ENCODE measurements at places on chromosomes 2 and 18.

DNA sequence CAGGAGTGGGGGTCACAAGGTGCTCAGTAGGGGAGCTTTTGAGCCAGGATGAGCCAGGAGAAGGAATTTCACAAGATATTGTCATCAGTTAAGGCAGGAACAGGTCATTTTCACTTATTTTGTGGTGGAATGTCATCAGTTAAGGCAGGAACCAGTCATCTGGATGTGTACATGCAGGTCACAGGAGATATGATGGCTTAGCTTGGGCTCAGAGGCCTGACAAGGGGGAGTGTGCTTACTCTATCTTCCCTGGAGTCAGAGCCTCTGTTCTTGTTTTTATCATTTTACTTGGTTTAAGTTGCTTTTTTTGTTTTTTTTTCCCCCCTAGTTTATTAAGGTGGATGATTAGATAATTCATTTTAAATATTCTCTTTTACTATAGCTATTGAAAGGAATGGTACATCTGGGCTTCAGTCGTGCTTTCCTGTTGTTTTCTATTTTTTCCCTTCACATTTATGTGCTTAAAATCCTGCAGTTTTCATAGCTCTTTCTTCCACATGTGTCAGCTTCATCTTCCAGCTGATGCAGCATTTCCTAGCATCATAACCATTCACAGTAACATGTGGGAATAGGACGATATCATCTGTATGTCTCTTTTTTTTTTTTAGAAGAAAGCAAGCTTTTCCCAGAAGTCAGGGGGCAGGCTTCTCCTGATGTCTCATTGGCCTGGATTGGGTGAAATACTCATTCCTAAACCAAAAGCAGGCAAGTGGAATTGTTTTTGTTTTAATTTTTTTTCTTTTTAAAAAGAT, 15.4 kb downstream of the ZNF396 start:
- no peak for DNase-seq

DNA sequence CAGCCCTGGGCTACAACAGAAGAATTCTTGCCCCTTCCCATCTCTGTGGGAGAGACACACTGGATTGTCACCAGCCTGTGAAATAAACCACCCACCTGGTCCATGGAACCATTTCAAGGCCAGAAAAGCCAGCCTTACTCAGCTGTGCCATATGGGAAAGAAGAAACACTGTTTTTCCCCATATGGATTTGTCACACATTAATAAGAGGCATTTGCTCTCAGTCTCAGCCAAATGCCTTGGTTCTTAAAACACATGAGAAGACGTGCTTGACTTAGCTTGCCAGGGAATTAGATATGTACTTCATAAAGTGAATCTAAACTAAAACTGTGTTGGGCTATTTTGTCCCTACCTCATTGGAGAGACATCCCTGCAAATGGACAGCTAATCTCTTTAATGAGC, 308.6 kb upstream of the TNP1 start:
- no peak for DNase-seq

DNA sequence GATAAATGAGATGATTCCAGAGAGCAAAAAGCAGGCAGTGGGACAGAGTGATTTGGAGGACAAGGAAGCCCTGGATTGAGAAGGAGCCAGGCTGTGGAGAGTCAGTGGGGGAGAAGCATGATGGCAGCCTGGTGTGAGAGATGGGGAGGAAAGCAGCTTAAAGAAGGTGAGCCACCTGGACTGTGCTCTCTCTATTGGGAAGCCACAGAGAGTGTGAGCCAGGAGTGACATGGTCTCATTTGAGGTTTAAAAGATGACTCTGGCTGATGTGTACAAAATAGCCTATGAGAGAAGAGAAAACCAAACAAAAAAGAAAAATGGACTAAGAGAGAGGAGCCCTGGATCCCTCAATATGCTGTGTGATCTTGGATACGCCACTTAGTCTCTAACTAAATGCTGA, 12.9 kb upstream of the EPAS1 start:
- no peak for DNase-seq

DNA sequence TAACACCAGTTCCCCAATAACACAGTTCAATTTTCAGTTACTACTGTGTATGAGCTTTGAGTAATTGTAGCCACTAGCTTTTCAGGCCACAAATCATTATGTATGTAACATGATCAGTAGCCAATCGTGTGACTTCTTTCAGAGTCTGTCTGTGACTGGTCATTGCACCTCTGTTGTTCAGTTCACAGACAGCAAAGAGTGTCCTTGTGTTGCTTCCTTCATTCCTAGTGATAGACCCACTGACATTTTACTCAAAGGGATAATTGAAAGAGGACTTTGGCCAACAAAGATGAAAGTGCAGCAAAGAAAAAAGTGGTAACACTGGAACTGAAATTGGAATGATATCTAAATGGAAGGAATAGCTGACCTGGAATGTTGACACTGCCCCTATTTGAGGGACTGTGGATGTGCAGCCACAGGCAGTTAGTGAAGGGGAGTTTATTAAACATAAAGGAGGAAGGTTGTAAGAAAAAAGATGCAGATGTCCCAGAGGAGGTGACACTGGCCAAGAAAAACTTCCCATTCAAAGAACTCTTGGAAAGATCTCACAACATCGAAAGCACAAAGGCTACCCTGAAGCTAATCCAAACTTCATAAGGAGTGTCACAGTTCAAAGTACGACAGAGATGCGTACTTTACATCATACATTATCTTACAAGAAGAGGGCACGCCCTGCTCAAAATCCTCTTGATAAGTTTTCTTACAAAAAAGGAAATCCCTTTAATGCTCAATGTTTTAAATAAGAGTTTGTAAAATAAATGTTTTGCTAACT, 19.3 kb downstream of the TTC39C start:
- no peak for DNase-seq

- no peak for DNase-seq
Observed at GRCh38 chr2:234632527-234633391, 135.9 kb upstream of the ARL4C start.

GRCh38 chr2:174328114-174328960, 6.4 kb upstream of the SP9 start:
- peak; percentile 27 for DNase-seq

- DNase-seq, result no peak
Observed at GRCh38 chr2:234158812-234159211, 108.3 kb downstream of the SPP2 start.

GRCh38 chr18:70442933-70443332, 154.1 kb downstream of the SOCS6 start:
- DNase-seq, result no peak

GRCh38 chr18:49647496-49648168, 85.8 kb downstream of the LIPG start:
- no peak for DNase-seq

- no peak for DNase-seq
Observed at GRCh38 chr2:167332358-167332757, 444.1 kb downstream of the XIRP2 start.

GRCh38 chr18:36769611-36770314, 59.0 kb downstream of the TPGS2 start:
- no peak for DNase-seq

GRCh38 chr2:23636426-23636825, 251.4 kb downstream of the KLHL29 start:
- DNase-seq, result no peak

DNA sequence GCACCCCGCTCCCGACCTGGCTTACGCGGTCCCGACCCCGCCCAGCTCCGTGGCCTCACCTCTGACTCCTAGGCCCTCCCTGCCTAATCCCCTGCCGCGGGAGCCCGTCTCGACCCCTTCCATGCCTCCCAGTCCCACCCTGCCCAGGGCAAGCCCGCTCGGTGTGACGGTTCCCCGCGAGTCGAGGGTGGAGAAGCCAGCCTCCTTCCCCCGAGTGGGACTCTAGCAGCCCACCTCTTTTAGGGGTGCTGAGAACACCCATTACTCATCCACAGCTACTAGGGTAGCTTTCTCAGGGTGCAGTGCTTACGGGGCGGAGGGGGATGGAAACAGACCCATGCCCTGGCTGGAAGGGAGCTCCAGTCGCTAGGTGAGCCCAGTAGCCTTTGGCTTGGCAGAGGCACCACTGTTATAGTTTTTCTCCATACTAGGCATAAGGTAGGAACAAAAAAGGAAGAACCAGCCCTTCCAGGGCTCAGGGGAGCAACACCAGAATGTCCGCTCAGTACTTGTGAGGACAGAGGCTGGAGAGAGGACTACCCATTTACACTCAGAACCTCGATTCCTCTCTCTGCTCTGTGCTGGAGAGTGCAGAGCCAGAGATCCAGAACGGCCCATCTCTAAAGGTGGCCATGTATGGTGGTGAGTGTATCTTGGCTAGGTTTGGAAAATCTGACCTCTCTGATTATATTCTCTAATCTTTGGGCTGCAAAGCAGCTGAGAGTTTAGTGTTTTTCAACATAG, 606 bp downstream of the AGBL5 start:
- DNase-seq, result no peak

DNA sequence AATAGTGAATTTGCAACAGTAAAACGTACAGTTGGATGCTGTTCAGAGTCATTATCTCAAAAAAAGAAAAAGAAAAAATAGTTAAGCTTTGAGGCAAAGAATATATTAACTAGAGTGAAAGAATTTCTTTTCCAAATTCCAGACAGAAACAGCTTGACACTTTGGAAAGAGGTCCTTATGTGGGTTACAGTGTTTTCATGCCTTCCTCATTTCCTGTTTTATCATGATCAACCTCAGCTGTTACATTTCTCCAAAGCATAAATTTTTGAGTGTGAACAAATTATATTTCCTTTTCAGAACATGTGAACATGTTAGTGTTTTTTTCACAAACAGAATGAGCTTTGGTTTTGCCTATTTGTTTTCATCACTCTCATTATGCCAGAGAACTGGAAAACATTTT, 13.6 kb downstream of the FRZB start:
- no peak for DNase-seq

GRCh38 chr2:173288561-173288960, 66.1 kb upstream of the CDCA7 start:
- DNase-seq, result no peak

GRCh38 chr2:21644266-21644665, 520.5 kb downstream of the TDRD15 start:
- no peak for DNase-seq

GRCh38 chr18:42654556-42654955, 460.9 kb downstream of the RIT2 start:
- no peak for DNase-seq

- no peak for DNase-seq
Observed at GRCh38 chr2:74009577-74009976, 24.9 kb downstream of the TET3 start.

GRCh38 chr2:173327421-173327820, 27.3 kb upstream of the CDCA7 start:
- DNase-seq, result no peak

DNA sequence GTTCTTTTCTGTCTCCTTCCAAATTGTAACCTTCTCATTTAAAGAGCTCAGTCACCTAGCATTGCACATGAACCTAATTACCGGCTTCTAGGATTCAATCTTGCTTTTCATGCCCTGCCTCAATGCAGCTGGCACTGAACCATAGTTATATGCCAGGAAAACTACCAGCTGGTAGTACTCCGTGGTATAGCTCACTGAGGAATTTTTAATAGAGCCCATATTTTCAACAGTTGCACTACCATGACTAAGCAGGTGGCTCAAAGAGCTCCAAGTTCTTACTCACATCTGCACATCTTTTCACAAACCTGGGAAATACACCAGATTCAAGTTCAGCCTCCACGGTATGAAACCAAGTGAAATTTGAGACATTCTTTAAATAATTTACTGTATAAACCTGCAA, 363.5 kb downstream of the GRB14 start:
- DNase-seq, result no peak

- DNase-seq, result no peak
Observed at GRCh38 chr18:10937743-10938640, 211.4 kb downstream of the PIEZO2 start.

DNA sequence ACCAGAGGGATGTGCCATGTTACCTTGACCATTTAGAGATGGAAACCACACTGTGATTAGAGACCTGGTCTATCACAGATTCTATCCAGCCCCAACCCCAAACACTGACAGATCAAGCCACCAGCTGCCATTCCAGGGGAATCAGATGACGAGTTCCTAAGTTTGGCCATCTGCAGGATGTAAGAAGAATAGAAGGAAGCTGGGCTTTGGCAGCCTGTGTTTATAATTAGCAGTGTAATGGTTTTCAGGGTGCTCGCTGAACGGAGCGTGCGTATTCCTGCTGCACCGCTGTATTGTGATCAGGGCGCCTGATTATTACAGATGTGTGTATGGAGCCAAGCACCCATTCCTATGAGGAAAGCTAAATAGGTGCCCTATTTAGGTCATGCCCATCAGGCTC, 138.1 kb downstream of the LRRC30 start:
- DNase-seq, result no peak

- no peak for DNase-seq
Observed at GRCh38 chr2:109463236-109463635, 150.5 kb downstream of the SEPTIN10 start.

DNA sequence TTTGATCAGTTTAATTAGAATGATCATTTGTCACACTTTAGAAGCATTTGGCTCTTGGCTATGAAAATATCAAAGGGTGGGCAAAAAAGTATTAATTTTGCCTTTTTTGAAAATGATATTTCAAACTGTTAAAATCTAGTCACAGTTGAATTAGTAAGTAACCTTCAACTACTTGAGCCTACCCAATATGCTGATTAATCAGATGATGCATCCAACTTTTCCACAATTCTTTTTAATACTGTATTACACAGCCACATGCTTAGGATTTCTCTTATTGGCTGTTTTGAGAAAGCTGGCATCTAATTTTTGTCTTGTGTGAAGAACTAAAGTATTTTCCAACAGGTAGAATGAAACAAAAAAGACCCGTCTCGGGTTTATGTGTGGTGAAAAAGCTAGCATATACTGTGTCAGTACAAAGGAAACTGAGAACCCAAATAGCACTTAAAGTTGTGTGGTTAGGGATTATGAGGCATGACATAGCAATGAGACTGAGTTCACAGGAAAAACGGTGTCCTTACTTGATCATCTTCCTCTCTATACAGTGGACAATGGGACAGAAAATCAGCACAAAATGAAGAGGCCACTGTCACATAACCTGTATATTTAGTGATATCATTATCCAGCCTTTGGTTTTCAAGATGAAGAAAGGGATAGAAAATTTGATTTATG, 11.7 kb downstream of the OSBPL6 start:
- no peak for DNase-seq

- DNase-seq, result no peak
Observed at GRCh38 chr2:236360496-236360895, 96.3 kb upstream of the ASB18 start.

DNA sequence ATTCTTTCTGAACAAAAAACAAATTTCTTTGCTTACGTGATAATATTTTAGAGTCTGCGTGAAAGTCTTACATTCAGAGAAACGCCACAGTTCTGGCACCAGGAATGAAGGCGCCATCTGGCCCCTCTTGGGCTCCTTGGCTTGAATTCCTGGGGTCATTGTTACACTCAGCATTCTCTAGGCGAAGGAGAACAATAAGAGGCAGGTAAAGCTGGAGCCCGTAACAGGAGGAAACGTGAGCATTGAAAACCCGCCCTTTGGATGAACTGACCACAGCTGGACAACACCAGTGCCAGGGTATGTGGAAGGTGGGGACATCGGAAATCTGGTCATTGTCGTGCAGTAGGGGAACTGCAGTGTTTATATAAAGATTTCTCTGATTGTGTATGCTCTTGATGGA, 144.8 kb downstream of the RNF152 start:
- DNase-seq, result no peak

- no peak for DNase-seq
Observed at GRCh38 chr18:55018602-55019001, 59.3 kb upstream of the CCDC68 start.

GRCh38 chr2:25044990-25045389, 3.1 kb downstream of the EFR3B start:
- DNase-seq, result no peak

All from left renal cortex interstitium (tissue), 4 donors.